ENCODE measurements at places on chromosomes 16 and 17.

- DNase-seq: no peak
Observed at GRCh38 chr16:35750157-35750689, 2290.8 kb downstream of the TP53TG3F start.

DNA sequence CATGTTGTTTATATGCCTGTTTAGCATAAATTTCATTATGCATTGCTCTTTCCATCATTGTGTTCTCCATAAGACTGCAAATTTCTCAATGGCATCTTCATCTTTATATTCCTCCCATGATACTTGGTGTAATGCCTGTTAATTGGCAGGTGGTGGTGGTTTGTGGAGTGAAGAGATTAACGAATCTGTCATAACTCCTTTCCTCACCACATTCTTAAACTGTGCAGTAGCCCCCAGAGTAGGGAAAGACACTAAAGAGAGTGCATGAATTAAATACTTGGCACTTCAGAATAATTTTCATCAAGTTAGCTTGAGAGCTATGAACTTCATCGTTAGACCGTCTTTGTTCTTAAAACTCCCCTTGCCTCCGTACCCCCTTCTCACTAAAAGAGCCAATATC is 329.7 kb downstream of the HS3ST3B1 start:
- DNase-seq: no peak

GRCh38 chr17:50469671-50470305 is 1.1 kb upstream of the CHAD start:
- DNase-seq: no peak

DNA sequence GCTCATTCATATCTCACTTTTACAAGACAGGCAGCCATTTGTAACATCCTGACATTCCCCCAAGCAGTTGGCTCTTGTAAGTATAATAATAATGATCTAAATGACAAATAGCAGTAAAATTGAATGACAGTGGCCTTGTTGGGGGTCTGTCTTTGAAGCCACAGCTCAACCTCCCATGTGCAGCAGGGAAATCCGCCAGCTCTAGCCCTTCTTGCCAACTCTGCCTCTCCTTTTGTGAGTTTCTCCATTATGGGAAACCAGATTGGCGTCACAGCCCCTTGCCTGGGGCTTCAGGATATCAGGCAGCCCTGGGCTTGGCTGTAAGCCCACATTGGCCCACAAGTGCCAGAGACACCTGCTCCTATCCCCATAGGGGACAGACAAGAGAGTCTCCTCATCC is 70.4 kb upstream of the CACNG5 start:
- DNase-seq: peak; percentile 81

DNA sequence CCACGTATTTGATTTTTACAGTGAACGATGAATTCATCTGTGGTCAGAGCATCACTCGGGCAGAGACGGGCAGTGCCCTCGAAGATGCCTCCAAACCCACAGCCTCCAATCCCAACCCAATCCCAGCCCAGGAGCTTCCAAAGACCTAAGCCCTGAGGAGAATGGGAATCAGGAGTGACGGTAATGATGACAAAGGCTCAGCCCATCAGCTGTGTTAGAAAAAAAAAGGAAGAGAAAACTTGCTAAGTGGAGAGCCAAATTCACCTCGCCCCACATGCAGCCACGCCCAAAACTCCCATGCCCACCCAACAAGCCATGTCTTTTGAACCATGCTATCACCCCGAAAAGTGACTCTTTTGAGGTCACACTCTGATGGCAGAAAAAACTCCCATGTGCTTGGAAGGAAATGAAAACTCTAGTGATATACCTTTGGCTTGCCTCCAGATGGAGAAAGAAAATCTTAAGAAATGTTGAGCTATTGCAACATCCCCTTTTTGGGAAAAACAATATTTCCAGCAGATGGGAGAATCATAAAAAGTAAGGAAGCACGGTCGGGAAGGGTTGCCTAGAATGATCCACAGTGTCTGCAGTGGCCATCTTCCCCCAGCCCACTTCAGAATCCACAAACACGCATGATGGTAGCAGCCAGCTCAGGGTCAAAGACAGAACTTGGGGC is 37.7 kb downstream of the XYLT1 start:
- DNase-seq: no peak

- DNase-seq: no peak
Observed at GRCh38 chr16:70594569-70594968, 51.8 kb upstream of the IL34 start.

GRCh38 chr16:27852116-27852515 is 211.4 kb downstream of the GSG1L start:
- DNase-seq: no peak

Data from NCI-H1105 treated with DMSO at 0.1 percent for 48 hours (cell line).